Activated CD4-positive, alpha-beta T cell treated with anti-CD3 and anti-CD28 coated beads, Interleukin-2, amount 10 ng/mL, durations not matched to agents 24 days and 14 days (primary cell): ENCODE measurements at places on chromosomes 7 and 10. TPM values are rescaled to one million over a fixed set of nuclear protein-coding genes. Genes with fewer than 3 reads are reported as not detected.

ENTPD1 gene
- total RNA-seq, result 13.0 and 17.0 TPM in 2 replicates

NME8 gene
- total RNA-seq, result not detected in 2 replicates

RBM28 gene
- 76.7 and 85.8 TPM in 2 replicates for total RNA-seq

GRCh38 chr7:143285470-143285778, 666 bp downstream of the TMEM139 start:
- DNase-seq, result no peak

- peak; percentile 93 for DNase-seq
Observed at GRCh38 chr10:43120929-43121314, 17.3 kb upstream of the CSGALNACT2 start.
